ENCODE measurements at places on chromosomes 13 and 19. TPM values are rescaled to one million over a fixed set of nuclear protein-coding genes. Genes with fewer than 3 reads are reported as not detected.

Gene LRG1
- 1.4 TPM for total RNA-seq

Gene NAPSA
- 0.52 TPM for total RNA-seq

Gene PBX4
- 1.4 TPM for total RNA-seq

Gene MCF2L
- total RNA-seq: 73.3 TPM
